ENCODE measurements at places on chromosomes 7 and 10. TPM values are rescaled to one million over a fixed set of nuclear protein-coding genes. Genes with fewer than 3 reads are reported as not detected.

- H3K27ac ChIP-seq, result no peak overlapping the region
- H3K36me3 ChIP-seq, result peaks cover 4% of the 10 kb centered on the region
- H3K27me3 ChIP-seq, result no peaks in the 10 kb centered on the region
These were observed 53.3 kb upstream of the TMEM236 start for GRCh38 chr10:17698696-17699095.

DNA sequence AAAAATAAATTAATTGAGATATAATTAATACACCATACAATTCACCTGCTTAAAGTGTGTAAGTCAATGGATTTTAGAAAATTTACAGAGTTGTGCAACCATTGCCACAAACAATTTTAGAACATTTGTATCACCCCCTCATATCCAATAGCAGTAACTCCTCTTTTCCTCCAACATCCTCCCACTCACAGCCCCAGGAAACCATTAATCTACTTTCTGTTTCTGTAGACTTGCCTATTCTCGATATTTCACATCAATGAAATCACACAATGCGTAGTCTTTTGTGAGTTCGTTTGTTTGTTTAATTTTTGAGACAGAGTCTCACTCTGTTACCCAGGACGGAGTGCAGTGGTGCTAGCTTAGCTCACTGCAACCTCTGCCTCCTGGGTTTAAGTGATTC lies 13.7 kb upstream of the HERC4 start:
- H3K27me3 ChIP-seq, result peaks cover 10% of the 10 kb centered on the region
- peaks cover 11% of the 10 kb centered on the region for H3K4me1 ChIP-seq
- no peak overlapping the region for H3K27ac ChIP-seq
- DNase-seq, result no peak

DNA sequence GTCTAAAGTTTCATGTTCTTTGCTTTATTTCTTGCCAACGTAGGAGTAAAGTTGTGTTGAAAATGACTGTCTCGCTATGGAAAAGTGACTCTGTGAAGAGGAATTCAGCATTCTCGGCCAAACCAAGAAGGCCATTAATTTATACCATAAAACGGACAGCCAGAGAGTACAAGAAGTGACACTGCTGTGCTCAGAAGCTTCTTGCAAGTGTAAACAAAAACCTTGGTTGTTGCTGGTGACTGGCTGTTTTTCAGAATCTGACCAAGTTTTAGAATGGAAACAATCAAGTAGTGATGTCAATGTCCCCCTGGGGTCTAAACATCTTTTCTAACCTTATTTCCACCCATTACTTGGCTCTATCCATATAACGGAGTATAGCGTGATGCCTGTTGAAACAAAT lies 201.9 kb downstream of the INHBA start:
- H3K4me1 ChIP-seq, result no peaks in the 10 kb centered on the region
- H3K36me3 ChIP-seq, result no peaks in the 10 kb centered on the region
- H3K27ac ChIP-seq, result no peak overlapping the region
- DNase-seq, result no peak

Gene ELAPOR2
- total RNA-seq, result 14.3 TPM

Gene ZNF467
- 3.3 TPM for total RNA-seq
